Fibroblast of villous mesenchyme (primary cell): ENCODE measurements at places on chromosomes 13 and 19.

DNA sequence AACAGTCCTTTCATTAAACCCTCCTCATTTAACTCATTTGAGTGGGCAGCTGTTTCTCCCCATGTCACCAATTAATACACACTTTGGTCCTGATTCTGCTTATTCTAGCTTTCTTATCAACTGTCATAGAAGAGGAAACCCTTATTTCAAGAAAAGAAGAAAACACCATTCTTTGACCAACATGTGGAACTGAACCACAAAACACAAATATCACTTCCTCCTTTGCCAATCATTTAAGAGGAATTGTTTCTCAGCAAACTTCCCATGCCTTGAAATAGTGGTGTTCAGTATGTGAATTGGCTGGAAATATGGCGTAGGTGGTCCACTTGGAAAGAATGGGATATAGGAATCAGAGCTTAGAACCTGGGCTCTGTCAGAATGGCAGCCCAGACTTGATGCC lies 20.4 kb downstream of the MBD3L2B start:
- DNase-seq: no peak

DNA sequence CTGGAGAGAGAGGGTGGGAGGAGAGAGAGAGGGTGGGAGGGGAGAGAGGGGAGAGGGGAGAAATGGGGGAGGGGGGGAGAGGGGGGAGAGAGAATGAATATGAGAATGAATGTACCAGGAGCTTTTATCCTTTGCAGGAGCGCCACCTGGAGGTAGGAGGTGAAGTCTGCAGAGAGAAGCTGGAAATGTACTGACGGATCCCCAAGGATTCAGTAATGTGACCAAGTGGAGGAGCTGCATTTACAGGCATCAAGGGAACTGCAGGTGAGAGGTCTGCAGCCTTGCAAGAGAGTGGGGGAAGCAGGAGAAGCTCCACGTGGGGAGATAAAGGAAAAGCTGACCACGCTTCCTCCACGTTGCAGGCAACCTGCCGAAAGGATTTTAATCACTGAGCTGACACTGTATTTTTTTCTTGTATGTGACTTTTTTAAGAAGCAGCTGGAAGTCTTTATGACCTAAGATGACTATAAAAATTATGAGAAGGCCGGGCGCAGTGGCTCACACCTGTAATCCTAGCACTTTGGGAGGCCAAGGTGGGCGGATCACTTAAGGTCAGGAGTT lies 33.7 kb downstream of the VSTM1 start:
- peak; percentile 78 for DNase-seq

GRCh38 chr13:70814684-70815083 lies 706.4 kb upstream of the KLHL1 start:
- DNase-seq: no peak

- peak; percentile 88 for DNase-seq
These were observed 25.1 kb downstream of the TMPRSS9 start for GRCh38 chr19:2385053-2385721.

DNA sequence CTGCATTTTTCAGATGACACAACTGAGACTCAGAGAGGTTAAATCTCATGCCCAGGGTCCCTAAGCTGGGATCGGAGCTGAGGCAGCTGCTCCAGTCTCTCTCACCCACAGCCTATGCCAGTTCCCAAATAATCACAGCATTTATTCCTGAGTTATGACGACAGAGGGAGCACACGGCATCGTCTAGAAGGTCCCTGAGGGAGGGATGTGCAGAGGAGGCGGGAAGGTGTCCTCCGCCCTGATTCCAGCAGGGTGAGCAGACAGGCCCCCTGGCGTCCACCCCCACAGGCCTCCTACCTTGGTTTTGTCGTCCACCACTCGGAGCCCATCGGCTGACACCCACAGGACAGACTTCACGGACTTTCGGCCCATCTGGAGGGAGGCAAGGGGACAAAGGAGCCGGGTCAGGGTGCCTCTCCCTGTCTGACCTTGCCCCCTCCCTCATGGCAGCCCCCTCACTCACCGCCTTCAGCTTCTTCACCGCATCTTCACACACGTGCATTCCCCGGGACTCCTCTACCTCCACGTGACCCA lies 8.0 kb downstream of the NUMBL start:
- no peak for DNase-seq
